ENCODE measurements at places on chromosomes 1 and 21.

DNA sequence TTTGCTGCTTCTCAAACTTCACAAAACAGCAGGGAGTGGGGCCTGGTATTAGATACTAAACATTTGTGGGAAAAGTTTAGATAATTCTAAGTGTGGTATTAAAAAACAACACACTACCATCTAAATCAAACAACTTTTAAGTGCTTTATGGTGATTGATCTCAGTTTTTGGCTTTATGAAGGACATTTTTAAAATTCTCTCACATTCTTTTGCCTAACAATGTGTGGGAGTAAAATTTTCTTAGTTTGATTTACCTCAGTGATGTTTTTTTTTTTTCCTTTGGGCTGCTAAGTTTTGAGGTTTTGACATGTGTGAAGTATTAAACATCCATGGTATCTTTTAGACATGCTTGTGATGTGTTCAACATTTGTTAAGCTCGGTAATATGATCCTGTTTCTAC lies 116.2 kb downstream of the DISP1 start:
- DNase-seq = peak; percentile 23

DNA sequence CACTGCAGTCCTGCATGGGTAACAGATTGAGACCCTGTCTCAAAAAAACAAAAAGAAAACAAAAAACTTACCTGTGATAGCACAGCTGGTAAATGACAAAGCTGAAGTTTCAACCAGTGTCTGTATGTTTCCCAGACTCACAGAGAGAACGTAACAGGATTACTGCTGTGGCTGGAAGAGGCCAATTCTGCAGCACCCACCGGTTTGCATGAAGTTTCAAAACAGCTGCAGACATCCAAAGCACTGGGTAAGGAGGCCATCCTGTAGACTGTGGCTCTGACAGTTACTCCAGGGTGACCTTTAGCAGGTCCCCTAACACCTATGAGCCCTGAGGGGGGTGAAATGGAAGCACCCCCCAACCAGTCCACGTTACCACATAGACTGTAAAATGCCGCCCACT lies 7.5 kb downstream of the ID3 start:
- DNase-seq = no peak

DNA sequence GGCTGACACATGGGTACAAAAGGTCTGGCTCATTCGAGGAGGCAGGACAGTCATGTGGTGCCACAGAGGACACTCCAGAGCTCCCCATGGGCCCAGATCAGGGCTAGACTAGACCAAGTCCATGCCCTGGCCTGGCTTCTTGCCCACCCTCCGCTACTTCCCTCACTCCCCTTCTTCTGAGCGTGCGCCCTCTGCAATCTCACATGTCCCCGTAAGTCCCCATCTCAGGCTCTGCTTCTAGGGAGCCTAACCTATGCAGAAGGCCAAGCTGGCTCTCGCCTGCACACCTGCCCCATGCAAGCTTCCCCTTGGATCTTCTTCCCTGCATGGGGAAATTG lies 553.6 kb downstream of the PTPRU start:
- DNase-seq = no peak

- DNase-seq = no peak
Measured at GRCh38 chr1:29761159-29761928, 525.0 kb downstream of the PTPRU start.

DNA sequence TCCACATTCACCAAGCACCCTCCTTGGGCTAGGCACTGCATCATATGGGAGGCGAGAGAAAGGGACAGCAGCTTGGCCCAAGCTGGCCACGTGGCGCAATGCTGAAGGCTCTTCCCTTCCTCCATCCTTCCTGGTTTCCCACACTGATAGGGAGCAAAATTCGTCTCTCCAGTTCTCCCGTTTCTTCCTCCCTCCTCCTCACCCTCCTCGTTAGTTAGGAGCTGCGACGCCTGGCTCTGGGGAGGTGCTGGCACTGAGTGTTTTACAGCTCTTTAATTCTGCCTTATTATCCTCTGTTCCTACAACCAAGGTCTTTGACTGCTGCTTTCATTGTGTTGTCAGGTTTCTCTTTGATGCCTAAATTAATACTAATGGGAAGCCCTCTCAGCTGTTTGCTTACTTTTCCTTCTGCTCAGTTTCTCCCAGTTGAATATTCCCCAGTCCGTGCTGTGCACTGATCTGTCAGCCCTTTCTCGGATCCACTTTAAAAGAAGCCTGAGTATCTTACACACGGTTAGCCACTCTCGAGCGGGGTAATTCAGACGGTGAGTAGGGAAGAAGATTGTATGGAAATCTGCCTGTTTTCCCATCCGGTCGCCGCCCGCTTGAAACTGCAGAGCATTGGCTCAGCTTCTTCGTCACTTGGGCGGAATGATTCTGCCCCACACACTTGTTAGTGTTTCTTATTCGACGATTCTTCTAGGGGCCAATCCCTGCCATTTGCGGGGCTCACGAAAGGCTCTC lies 56.2 kb upstream of the SMYD2 start:
- no peak for DNase-seq

- DNase-seq = no peak
Measured at GRCh38 chr1:69172003-69173000, 395.4 kb upstream of the LRRC7 start.

GRCh38 chr1:205531191-205532025 lies 26.9 kb downstream of the CDK18 start:
- no peak for DNase-seq

DNA sequence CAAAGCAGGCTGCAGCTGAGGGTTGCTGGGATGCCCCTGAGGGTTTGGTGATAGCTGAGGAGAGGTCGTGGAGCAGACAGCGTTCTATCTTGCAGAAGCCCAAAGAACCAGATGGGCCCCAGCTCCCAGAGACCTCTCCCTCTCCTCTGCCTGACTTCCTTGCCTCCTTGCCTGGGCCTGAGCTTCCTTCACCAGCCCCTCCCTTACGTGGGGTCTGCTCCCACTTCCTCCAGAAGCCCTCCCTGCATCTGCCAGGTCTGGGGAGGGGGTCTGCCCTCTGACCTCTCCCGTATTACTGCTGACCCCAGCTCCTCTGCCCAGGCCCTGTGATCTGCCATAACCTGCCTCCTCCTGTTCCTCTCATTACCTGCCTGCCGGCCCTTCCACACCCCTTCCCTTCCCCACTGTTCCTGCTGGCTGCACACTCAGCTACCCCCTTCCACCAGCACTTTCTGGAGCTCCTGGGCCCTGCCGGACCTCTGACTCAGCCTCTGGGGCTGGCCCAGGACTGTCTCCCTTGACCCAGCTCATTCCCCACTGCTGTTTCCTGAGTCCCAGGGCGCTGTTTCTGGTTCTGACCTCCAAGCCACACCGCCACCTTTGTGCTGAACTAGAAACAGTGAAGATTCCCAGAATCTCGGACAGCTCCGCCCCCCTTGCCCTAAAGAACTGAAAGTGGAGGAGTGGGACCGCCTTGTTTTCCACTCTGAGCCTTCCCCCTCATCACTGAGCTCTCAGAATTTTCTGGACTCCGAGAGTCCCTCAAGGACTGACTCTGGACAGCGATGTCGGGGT lies 237.7 kb upstream of the C1orf174 start:
- no peak for DNase-seq

GRCh38 chr1:163094182-163094581 lies 25.0 kb downstream of the RGS4 start:
- no peak for DNase-seq

DNA sequence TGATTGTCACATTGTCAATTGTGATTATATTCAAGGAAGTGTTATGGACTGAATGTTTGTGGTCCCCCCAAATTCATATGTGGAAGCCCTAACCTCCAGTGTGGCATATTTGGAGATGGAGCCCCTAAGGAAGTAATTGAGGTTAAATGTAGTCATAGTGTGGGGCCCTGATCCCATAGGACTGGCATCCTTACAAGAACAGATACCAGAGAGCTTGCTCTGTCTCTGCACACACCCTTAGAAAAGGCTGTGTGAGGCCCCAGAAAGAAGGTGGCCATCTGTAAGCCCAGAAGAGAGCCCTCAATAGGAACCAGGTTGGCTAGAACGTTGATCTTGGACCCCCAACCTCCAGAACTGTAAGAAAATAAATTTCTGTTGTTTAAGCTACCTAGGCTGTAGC lies 28.1 kb downstream of the VANGL1 start:
- DNase-seq = no peak

Data from NCI-H2171 treated with DMSO at 0.1 percent for 48 hours (cell line).